M059J (cell line): ENCODE measurements at places on chromosomes 2 and 18.

- no peak for DNase-seq
Observed at GRCh38 chr2:98903767-98904485, 32.1 kb downstream of the CRACDL start.

GRCh38 chr2:172086241-172087206 lies 1.2 kb downstream of the DLX1 start:
- no peak for DNase-seq

DNA sequence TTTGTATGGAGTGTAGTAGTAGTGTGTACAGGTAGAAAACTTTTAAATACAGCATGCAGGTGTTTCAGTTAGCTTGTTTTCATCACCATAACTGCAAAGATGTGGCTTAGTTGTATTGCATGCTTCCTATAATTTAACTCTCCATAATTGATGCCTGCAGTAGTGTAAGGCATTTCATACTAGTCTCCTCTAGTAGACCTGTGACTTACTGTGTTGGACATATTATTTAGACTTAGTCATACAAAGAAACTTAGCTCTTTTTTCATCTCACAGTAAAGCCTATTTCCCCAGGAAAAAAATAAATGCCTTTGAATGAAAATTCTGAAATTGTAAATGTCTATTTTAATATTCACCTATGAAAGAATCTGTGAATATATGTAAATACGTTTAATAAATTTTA lies 52.8 kb upstream of the TWSG1 start:
- DNase-seq: no peak

GRCh38 chr2:77228391-77228790 lies 293.8 kb downstream of the LRRTM4 start:
- peak; percentile 0 for DNase-seq

DNA sequence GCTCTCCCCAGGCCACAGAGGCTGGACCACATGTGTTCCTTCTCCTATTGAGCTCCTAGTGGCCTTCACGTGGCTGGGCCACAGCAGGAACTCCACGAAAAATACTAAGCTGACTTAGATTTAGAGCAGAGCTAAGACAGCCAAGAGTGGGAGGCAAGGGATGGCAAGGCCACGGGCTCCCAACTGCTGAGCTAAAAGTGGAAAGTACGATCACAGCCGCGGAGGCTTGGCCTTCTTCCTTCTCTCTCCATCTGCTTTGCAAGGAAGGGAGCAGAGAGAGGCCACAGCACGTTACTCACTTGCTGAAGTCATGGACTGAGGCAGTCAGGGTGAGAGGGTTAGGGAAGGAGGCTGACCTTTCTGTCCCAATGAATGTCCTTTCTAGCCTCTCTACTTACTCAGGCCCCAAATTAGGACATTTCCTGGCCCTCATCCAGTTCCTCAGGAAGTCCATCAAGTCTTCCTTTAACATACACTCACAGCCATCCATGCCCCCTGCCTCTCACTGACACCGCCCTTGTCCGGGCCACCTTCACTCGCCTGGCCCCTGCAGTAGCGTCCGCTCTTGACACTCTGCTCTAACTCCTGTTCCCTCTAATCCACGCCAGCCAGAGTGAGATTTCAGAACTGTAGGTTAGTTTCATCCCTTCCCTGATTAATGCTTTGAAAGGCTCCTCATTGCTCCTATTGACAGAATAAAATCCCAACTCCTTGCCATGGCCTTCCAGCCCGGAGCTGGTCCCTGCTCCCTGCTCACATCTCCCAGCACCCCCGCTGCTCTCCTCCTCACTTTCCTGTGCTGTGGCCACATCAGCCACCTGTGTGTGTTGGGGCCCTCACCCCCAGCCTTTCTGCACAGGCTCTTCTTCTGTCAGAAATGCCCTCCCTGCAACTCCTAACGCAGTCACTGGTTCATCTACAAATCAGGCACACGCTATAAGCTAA lies 204.2 kb downstream of the CYP26B1 start:
- no peak for DNase-seq

- peak; percentile 75 for DNase-seq
Observed at GRCh38 chr18:22300665-22301636, 116.8 kb downstream of the CTAGE1 start.

- no peak for DNase-seq
Observed at GRCh38 chr2:220373878-220374277, 746.4 kb downstream of the SLC4A3 start.

DNA sequence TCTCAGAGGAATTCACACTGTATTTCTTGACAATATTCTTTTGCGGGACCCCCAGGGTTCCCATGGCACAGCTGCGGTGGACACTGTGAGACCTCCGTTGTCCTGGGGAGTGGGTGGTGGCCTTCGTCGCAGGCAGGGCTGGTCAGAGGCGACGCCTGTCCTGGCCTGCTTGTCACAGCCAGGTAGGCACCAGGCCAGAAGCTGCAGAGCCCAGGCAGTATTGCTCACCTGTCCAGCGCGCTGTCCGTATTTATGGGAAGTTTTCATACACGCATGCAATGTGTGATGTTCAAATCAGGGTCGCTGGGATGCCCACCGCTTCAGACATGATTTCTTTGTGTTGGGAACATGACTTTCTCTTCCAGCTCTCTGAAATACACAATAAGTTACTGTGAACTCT lies 126.6 kb downstream of the RTP5 start:
- no peak for DNase-seq

DNA sequence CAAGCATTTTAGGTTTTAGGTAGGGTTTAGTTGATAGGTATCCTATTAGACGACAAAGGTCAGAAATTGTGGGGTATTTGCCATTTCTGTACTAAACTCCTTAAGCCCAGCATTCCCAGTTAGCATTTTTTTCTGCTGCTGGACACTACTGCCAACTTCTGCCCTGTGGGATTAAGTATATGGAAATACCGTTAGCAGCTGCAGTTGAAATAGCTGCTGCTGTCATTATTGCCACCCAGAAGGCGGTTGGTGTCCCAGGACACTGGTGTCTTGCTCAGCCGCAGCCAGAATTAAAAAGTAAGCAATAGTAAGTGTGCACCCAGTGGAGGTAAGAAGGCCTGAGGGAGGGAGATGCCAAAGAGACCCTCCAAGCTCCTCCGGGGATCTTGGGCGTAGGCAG lies 1.9 kb upstream of the UXS1 start:
- DNase-seq: no peak

DNA sequence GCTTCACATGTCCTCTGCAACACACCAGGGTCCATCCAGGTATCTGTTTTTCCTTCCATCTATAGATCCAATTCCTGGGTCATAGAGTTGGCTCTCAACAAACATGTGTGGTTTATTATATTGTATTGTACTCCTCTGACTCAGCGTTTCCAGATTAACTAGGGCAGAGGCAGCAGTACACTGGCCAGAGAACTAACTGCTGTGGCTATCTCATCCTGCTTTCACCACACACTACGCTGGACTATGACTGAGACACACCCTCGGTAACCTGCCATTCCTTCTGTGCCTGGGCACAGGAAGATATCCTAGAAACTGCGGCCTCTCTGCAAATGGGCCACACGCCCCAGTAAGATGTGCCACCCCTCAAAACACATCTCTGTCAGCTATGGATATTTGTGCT lies 159.8 kb upstream of the STK17B start:
- peak; percentile 75 for DNase-seq

DNA sequence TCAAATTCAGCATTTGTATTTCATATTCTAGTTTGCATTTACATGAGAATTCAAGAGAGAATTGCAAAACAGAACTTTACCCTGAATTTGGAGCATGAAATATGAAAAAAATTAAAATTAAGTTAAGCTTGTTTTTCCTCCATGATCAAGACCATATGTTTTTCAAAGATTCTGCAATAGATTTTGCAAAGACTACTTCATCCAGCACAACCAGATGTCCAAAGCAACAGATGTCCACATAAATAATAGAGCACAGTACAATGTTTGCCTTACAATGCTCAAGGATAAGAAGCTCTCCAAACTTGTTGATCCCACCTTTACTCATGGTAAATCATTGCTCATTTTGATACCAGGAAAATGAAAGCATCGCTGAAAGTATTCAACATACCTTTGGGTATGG lies 25.6 kb downstream of the FAP start:
- no peak for DNase-seq

DNA sequence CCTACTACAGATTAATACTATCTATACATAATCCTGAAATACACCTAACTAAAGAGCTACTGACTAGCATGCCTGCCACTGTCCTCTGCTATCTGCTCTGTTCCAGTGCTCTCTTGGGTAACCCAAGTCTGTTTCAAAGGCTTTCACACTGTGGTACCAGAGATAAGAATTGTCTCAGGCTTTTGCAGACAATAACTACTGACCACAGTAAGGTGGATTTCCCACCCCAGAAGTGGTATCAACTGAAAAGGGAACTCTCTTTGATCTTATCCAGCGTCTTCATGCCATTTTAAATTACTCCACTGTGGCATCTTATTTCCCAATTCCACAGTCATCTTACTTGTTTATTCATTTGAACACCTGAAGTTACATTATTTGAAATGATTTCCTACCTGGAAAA lies 190.2 kb downstream of the IKZF2 start:
- DNase-seq: no peak

DNA sequence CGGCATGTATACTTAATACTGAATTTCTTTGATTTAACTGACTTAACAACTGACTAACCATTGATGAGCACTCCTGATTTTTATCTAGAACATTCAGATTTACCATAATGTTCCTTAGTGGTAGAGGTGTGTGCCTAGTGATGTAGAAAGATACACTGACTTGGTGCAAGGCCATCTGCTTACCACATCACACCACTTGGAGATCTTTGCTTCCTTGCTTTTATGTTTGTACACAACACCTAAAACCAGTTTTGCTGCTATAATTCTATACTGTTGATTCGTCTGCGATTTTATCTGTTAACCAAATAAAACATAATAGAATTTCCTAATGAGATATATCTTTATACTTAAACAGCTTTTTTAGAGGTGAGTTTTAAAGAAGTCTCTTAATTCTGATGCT lies 3.9 kb upstream of the FARP2 start:
- no peak for DNase-seq
